ENCODE measurements at places on chromosomes 6 and 20.
A peak's percentile ranks its signal among the peaks of the same experiment; 100 is the strongest.

- DNase-seq: no peak
These were observed 109.9 kb downstream of the CD2AP start for GRCh38 chr6:47587493-47587892.

- DNase-seq: no peak
These were observed 655.4 kb upstream of the PTCHD4 start for GRCh38 chr6:48766349-48766748.

DNA sequence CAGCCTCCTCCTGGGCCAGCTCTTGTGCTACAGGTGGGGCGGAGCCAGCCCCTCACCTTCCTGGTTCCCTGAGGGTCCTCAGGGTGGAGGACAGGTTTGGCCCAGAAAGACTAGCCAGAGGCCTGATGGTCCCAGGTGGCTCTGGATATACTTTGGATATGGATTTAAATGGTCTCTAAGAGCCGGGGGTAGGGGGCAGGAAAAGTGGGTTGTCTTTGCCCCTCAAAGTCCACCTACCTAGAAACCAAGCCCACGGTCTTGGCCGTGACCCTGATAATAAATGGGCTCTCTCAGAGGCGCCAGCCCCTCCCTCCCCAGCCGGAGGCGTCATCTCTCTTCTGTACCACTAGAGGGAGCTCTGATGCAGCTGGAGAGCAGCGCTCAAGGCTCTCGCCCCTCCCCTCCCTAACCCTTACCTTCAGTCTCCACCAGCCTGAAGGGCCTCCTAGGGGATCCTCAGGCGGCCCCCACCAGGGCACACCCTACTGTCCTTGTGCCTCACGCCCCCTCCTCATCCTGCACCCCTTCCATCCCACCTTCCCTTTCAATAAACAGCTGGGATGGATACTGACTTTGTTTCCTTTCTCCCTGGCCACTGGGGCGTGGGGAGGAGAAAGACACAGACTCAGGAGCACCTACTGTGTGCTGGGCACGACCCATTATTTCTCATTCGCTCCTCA lies 7.5 kb downstream of the NRSN2 start:
- DNase-seq: peak; percentile 86

- DNase-seq: peak; percentile 15
These were observed 82.7 kb downstream of the TIAM2 start for GRCh38 chr6:155077784-155078183.

GRCh38 chr6:3222506-3223038 lies 4.9 kb downstream of the TUBB2B start:
- DNase-seq: no peak

DNA sequence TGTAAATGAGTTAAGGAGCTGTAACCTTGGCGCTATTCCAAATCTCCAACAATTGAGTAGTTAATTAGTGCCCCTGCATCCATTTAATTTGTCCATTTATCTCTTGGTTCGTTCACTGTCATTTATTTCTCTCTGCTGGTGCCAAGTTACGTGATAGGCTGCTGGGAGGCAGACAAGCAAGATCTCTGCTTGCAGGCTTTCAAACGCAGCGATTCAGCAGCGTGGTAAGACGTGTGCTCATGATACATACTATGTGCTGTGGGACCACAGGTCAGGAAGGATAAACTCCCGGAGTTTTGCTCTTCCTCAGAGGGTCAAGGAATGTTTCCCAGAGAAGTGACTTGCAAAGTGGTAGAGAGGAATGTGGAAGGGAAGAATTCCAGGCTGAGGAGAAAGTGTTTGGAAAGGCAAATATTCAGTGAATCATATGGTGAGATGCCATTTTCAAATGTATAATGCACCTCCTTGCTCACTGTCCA lies 46.4 kb downstream of the UTRN start:
- DNase-seq: no peak

DNA sequence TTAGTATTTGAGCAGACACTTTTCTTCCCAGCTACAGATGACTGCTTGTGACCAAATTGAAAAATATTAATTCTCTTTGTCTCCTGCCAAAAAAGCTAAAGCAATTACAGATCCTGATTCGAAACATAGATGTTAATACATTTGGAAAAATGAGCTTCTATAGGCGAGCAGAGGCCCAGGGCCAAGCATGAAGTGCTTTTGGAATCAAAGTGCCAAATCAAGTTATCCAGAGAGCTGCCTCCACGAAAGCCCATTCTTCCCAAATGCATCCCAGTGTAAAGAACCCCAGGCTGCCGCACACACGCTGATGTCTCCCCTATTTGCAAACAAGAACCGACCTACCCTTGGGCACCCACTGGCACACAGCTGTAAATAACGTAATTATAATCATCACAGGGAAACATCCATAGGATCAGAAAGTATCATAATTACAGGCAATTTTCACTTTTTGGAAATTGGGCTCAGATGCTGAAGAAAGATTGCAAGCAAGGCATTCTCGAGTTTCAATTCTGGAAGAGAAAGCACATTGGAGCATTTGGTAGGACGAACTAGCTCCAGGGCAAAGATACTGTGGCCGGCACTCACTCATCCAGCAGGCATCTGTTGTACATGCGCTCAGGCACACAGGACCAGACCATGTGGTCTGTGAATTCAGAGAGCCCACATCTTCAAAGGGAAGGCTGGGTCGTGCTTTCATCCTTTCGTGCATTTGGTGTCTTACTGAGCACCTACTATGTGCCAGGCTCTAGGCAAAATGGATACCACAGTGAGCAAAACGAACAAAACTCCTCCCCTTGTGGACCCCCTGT lies 45.9 kb downstream of the BMP7 start:
- no peak for DNase-seq

- DNase-seq: no peak
These were observed 13.2 kb upstream of the HMGA1 start for GRCh38 chr6:34223381-34223955.

GRCh38 chr20:41540459-41540858 lies 77.7 kb downstream of the CHD6 start:
- DNase-seq: no peak

GRCh38 chr6:43579171-43579570 lies 3.2 kb downstream of the POLH start:
- DNase-seq: no peak

- peak; percentile 60 for DNase-seq
These were observed 28.8 kb downstream of the RWDD2A start for GRCh38 chr6:83221889-83222479.

GRCh38 chr6:130825772-130826441 lies 1.3 kb upstream of the SMLR1 start:
- no peak for DNase-seq

DNA sequence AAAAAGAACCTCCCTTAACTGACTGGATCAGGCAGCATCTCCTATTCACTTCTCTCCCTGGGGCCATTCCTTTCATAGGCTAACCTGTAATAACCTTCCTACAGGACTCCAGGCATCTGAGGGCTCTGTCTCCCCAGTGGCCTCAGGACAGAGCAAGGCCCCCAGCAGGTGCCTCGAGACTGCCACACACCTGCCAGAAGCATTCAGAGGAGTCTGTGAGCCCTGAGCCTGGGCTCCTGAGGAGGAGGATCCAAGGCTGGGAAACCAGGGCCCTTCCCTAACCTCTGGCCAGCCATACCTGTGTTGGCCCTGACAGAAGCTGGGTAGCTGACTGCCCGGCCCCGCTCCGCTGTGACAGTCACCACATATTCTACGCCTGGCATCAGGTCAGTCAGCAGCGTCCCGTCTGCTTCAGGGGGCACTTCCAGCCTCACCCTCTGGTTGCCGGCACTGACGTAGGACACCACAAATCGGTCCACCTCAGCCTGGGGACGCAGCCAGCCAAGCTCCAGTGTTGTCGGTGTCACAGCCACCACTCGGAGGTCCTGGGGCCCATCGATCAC lies 20.6 kb downstream of the TNXB start:
- no peak for DNase-seq

All from NB4 (cell line).